GM03348 (cell line): ENCODE measurements at places on chromosomes 3 and 15.

DNA sequence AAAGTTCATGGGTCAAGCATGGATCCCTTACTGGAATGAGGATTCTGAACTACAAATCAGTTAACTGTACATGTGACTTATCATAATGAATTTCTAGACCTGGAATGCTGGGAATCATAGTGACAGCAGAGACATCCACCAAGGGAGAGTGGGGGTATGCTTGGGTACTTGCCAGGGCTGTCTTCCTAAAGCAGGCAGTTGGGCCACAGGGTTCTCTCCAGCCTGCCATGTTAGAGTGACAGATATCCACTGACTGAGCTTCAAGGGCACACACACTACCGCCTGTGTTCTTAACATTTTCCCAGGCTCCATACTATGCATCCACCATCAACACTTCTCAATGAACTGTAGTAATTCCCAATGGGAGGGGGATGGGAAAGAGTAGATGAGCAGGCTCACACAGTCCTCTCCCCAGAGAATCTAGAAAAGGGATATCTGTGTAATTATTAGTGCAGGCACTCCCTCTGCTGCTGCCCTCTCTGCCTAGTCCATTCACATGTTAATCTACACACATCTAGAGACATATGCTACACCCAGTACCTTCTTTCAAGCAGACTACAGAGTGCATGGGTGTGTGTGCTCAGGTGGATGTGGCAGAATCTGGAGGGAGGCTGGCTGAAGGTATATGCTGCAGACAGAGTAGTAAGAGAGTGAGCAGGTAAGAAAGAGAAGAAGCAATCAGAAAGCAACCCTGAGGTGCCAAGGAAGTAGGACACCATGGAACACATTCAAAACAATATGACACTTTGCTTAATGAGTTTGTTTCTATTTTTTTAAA lies 3.7 kb downstream of the FSTL1 start:
- DNase-seq, result no peak

- DNase-seq, result no peak
Observed at GRCh38 chr3:4508048-4508981, 15.2 kb downstream of the ITPR1 start.

DNA sequence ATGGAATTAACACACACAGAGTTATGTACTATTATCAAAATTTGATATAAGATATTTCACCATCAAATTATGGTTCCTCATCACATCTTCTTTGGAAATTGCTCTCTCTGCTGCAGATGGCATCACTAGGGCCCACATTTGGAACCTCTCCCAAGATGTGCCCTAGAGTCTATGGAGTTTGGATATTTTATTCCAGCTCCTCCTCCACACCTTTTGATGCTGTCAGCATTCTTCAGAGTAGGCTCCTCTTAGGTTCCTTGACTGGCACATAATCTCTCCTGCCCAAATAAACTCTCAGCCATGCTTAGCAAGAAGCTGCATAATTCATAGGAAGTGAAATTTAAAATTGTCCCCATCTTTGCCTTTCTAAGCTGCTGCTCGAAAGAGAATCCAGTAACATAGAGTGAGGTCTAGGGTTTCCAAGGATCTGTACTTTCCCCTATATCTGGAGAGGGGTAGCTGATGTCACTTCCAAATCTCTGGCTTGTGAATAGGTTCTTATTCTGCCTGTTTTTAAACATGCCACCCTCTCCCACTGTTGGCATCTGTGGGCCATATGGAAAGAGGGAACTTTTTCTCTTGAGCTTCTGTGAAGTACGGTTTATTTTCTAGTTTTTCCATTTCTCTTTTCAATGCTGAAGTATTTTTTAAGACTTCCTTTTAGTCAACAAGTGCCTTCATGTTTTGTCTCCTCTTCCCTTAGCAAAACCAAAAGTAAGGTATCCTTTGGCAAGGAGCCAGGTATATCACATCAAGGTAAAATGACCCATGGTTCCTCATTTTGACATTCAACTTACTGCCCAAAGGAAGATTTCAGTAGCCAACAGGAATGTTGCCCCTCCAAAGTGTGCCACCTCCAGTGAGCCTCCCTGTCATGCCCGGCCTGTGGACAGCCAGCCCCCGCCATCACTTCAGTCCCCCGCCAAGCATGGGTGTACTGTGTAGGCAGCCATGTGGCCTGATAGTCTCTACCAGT lies 75.3 kb upstream of the C2CD4B start:
- no peak for DNase-seq

- DNase-seq, result no peak
Observed at GRCh38 chr15:89372069-89372935, 37.7 kb upstream of the POLG start.

GRCh38 chr3:60809857-60810610 lies 441.2 kb downstream of the FHIT start:
- DNase-seq, result peak; percentile 20

DNA sequence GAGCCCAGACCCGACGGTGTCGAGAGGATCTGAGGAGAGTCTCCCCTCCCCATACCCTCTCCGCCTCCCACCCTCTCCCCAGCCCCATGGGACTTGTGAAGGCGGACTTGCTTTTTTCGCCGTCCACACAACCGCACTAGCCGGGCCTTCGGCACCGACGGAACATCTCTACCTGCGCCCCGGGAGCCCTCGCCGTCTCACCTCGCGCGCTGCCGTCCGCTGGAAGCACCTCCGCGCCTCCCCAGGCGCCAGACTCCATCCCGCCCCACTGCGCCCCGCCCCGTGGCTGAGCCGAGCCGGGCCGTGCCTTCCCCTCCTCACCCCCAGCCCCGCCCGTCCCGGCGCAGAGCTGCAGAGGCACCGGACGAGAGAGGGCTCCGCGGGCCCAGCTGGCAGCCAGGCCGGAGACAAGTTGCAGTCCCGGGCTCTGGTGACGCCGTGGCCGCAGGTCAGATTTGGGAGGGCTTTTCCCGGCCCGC lies at the start of the genes DUOX1 and DUOXA1:
TSS of gene DUOX1 (plus strand) at position 344 of the 479 bp plus-strand sequence. CDS start 1,973 bp downstream, outside the sequence.
TSS of gene DUOXA1 (minus strand) at position 229 of the 479 bp plus-strand sequence. CDS start 6,865 bp downstream, outside the sequence.
- DNase-seq, result peak; percentile 73

GRCh38 chr3:12815719-12816118 lies 19.2 kb downstream of the CAND2 start:
- no peak for DNase-seq

GRCh38 chr3:146044046-146044445 lies 116.9 kb downstream of the PLOD2 start:
- DNase-seq, result no peak

DNA sequence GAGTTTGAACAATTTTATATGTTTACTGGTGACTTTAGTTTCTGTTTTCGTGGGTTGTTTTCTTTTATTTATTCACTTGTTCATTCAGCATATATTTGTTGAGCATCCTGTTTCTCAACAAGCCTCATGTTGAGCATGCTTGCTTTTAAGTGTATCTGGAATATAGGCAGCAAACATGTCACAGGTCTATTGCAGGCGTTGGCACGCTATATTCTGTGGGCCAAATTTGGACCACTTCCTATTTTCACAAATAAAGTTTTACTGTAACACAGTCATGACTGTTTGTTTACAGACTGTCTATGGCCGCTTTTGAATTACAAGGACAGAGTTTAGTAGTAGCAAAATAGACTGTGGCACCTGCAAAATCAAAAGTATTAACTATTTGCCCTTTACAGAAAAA lies 89.6 kb downstream of the THRB start:
- DNase-seq, result no peak

DNA sequence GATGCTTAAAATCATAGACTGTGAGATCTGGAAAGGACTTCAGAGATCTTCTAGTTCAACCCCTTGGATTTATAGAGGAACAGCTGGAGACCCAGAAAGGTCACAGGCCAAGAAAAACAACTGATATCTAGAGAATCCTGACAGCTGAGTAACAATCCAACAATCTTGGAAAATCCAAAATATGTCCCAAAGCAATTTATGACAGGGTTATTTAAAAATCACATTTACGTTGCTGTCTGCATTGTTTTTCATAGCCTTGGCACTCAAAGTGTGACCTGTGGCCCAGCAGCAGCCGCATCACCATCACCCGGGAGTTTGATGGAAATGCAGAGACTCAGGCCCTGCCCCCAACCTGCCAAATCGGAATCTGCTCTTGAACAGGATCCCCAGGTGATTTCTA lies 78.8 kb downstream of the FBN1 start:
- peak; percentile 13 for DNase-seq

DNA sequence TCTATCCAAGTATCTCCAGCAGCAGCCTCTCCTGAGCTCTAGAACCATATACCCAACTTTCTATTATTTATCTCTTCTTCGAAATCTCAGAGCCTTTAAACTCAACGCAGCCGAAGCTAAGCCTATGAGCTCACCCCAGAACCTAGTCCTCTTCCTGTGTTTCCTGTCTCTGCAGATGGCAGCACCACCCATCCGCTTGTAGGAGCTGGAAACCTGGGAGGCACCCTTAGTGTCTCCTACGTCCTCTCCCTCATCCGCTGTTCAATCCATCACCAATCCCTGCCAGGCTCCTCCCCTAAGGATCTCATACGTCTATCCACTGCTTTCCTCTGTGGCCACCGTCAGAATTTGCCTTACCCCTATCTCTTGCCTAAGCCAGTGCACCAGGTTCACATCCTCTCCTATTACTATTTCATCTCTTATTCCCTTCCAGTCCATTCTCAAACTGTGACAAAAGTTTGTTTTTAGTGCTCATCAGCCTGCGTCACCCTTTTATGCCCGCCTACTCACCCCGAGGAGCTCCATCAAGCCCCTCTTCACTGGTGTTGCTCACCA lies 9.6 kb downstream of the VGLL4 start:
- DNase-seq, result no peak

DNA sequence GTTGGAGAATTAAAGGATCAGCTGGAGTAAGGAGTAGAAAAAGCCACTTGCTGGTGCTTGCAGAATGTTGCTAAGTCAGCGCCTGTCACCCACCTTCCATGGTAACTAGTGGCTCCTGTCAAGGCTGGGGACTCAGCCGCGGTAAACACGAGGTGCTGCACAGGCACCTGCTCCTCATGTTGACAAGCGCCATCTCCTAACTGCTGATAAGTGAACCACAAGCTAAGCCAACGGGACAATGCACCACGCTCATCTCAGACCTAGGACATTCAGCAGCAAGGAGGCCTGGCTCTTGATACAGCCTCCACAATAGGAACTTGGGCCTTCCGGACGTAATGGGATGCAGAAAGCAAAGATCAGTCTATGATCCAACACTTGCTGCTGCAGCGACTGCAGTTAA lies 264.4 kb downstream of the OCA2 start:
- DNase-seq, result no peak

DNA sequence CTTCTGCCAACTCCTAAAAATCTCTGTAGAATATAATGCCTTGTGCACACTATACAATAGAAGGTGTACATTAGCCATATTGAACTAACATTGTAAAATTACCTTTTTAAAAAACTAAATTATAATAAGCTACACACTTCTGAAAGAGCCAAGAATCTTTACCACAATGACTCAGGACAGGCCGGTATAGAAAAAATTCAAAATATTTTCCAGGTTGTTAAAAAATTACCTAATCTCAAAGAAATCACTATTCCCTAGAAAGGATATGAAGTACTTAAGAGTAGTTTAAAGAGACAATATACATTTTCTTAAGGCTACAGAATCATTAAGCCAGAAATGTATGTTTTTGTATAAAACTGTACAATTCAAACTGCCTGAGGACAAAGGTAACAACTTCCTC lies 48.5 kb downstream of the TJP1 start:
- no peak for DNase-seq

- no peak for DNase-seq
Observed at GRCh38 chr3:65988411-65989180, 50.1 kb downstream of the MAGI1 start.

DNA sequence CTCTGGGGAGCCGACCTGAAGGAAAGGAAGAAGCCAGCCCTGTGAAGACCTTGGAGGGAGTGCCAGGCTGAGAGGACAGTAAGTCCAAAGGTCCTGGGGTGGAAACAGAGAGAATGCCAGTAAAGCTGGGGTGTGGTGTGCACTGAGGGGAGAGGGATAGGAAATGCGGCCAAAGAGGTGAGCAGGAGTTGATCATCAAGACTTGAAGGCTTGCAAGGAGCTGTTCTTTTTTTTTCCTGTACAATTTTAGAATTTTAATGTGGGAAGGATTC lies 73.8 kb downstream of the SYNPR start:
- no peak for DNase-seq

DNA sequence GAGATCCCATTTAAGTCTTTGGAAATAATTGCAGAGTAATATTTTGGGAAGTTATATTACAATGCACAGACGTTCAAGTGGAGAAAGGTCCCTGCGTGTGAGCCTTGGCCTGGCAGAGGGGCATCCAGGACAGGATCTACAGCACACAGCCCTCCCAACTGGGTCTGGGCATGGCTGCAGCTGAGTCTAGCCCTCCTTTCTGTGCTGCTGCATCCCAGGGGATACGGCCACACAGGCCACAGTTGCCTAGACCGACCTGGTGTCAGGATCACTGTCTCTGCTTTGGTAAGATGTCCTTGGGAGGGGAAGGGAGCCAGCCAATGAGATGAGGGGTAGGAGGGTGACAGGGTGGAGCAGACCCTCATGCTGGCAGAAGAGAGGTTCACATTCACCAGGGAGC lies 46.1 kb downstream of the APBA2 start:
- no peak for DNase-seq

- no peak for DNase-seq
Observed at GRCh38 chr3:63064209-63064755, 189.1 kb upstream of the CADPS start.

- DNase-seq, result no peak
Observed at GRCh38 chr3:131075632-131076328, 49.1 kb downstream of the NEK11 start.

DNA sequence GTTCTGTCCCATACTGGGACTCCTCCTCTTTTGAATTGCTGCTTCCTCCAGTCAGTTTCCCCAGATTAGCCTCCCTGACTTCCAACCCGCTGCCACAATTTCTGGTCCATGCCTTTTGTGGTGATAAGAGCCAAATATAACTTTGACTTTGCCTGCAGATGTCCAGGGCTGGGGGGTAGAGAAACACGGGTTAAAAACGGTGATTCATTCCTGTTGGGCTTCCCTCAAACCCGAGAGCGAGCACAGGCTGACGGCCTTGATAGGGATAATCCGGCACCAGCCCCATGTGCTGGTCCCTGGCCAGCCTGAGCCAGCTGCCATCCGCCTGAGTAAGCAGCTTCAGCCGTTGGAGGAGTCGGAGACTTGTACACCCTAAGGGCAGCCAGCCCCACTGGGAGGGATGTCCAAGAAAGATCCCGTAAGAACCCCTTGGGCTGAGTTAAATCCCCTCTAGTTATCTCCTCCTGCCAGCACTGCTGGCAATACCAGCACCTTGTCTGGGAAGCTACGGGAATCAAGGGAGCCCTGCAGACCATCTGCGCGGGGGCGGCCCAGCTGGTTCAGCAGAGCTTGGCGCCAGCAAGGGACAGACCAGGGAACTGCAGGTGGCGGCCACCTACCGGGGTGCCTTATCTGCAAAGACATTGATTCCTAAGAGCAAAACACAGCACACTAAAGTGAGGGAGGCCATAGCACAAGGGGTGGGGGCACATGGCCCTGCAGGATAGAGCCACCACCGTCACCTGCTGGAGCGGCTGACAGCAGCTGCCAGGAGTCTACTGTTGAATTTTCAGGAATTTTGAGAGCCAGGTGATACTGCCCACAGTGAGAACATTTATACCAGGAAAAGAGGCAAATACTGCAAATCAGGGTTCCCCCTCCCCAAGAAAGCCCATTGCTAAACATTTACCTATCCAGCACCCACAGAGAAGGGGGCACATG lies 18.1 kb downstream of the CSPG4 start:
- peak; percentile 94 for DNase-seq

GRCh38 chr3:62184559-62184958 lies 188.8 kb downstream of the FEZF2 start:
- DNase-seq, result peak; percentile 39
